Activated naive CD4-positive, alpha-beta T cell treated with anti-CD3 and anti-CD28 coated beads, Interleukin-2, amount 50 U/mL, for 72 hours (primary cell): ENCODE measurements at places on chromosomes 12 and 14.

DNA sequence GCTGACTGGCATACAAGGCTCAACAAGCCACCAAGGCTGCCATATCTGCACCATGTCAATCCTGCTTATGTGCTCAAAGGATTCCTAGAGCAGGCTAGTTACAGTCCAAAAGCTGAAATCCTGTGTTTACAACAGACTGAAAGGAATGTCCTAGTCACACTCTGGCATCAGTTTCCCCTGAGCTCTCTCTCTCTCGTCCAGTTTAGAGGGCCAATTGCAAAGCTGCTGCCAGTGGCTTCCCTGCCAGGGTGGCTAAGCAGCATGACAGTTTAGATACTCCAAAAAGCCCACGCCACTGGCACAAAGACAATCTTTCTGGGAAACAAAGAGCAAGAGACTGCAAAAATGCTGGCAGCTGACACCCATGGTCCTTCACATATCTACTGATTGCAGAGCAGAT, 392.1 kb downstream of the RPS29 start:
- no peak for DNase-seq

- DNase-seq, result no peak
Measured at GRCh38 chr14:99381688-99382060, 99.0 kb downstream of the SETD3 start.

DNA sequence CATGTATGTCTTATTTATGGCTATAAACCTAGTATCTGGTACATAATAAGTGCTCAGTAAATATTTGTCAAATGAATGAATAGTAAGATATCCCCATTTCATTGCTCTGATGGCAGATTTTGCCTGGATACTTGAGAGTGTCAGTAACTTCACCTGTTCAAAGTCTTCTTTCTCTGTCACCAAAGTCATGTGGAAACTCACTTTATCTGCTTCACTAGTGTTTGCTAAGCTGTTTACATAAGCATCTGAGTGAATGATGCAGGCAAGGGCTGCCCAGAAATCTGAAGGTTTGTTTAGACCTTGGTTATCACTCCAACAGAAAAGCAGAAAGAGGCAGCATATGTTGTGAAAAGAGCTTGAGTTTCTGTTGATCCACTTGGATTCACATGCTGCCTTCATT, 4.3 kb downstream of the OR4E1 start:
- no peak for DNase-seq

DNA sequence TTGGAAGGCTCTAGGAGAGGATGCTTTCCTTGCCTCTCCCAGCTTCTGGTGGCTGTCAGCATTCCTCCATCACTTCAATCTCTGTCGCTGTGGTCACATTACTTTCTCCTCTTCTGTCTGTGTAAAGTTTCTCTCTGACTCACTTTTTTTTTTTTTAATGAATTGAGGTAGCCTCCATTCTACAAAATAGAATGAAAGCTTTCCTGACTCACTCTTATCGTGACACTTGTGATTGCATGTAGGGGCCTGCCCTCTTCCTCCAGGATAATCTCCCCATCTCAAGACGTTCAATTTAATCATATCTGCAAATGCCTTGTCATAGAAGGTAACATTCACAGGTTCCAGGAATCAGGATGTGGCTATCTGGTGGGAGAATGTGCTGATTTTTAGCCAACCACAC, 153.5 kb upstream of the HMGA2 start:
- DNase-seq, result no peak

DNA sequence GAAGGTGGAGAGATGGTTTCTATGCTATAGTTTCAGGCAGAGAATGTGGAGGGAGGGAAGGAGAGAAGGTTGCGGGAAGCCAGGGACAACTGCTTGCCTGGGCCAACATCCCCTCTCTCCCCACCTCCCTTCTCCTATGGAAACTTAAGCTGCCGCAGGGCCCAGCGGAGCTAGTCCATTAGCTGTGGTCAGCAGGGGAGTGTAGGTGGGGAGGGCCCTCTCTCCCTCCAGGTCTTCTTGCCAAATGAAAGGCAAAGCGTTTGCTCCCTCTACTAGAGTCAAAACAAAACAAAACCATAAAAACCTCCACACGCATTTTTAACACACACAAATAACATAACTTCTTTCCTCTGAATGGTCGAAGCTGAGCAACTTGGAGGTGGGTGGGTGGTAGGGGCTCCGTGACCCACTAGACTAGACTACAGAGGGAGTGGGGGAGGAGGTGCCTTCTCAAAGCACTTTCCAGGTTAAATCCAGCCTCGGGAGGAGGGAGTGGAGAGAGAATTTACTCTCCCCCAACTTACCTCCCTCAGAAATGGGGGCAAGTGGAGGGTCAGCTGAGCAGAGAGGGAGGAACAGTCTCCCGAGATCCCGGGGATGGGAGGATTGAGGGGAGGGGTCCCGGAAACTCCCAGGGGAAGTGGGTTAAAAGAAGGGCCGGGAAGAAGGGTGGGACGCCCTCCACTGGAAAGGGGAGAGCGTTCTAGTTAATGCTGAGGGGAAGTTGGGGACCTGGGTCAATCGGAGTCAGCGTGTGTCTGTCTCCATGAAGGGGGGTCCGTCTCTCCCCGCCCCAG, 4.6 kb upstream of the CACNB3 start:
- no peak for DNase-seq
